ENCODE measurements at places on chromosomes 4 and X.

- no peak for DNase-seq
Measured at GRCh38 chr4:55013431-55013955, 111.9 kb downstream of the KDR start.

DNA sequence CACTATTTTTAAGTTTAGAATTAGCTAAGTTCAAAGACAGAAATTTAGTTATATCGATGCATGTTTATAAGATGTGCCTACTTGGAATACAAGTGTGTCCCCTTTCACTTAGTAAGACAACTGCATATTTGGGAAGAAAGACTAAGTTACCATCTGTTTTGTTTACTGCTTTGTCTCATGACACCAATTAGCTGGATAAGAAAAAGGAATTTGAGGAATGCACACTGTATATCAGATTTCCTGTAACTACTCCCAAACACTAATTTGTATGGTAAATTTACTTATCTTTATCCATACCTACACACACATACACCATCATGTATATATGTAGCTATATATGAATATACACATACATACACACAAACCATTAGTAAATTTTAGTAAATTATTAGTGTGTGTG, 1442.8 kb upstream of the IGFBP7 start:
- DNase-seq: no peak

DNA sequence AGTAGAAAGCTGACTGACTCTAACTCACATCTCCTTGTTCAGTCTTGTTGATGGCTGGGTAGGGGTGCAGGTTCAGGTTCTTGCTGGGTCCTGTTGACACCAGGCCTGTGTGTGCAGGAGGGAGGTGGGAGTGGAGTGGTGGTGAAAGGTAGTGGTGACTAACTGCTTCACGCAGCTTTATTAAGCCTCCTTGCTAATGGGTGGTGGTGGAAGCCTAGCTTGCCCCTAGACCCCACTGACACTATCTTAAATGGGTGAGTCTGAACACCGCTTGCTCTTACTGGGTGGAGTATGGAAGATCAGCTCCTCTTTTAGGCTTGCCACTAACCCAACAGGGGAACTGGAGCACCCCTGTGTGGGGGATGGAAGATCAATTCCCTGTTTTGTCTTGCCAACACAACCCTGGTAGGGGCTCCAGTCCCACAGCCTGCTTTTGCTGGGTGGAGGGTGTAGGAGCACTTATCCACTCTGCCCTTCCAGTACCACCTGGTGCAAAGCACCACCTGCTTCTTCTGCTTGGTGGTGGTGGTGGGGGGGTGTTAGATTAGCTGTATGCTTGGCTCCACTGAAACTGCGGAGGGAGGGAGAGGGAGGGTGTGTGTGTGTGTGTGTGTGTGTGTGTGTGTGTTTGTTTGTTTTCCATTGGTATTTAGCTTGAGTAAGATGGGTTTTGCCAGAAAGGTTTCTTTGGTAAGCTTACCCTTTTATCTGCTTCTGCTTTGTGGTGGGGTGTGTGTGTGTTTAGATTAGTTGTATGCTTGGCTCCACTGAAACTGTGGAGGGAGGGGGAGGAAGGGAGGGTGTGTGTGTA, 25.6 kb downstream of the KDM6A start:
- no peak for DNase-seq

- DNase-seq: no peak
Measured at GRCh38 chr4:62619971-62620370, 1419.8 kb downstream of the ADGRL3 start.

- DNase-seq: peak; percentile 30
Measured at GRCh38 chrX:22690116-22690515, 309.6 kb upstream of the DDX53 start.

- no peak for DNase-seq
Measured at GRCh38 chrX:31298916-31299315, 227.1 kb upstream of the FTHL17 start.

DNA sequence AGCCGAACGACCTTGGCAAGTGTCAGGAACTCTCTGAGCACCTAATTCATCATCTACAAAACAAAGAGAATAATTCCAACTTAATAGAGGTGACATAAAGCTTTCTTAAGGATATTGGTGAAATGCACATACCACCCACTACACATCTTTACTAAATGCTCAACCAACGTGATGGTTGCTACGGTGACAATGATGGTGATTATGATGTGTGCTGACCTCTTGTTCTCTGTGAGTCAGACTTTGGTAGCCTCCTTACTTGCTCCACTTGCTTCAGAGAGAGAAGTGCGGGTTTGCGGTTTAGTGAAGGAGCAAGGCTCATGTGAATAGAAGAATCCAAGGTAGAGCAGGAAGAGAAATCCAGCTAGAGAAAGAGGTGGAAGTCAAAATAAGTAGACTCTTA, 52.8 kb upstream of the CLNK start:
- peak; percentile 52 for DNase-seq

DNA sequence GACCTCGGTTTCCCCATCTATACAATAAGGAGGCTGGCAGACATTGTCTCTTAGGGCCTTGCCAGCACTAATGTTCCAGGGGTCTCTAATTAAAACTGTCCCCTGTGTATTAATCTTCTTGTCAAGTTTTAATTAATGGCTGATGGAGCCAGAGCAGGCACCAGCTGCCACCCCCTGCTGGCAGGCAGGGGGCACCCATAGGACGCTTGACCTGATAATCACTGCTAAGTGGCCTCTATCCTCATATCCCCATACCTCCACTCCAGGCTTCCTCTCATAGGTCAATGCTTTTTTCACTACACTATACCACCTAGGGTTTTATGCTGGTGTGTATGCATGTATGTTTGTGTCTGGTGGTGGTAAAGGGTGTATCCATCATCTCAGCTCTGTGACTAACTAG, 89.4 kb downstream of the EFNB1 start:
- DNase-seq: no peak

DNA sequence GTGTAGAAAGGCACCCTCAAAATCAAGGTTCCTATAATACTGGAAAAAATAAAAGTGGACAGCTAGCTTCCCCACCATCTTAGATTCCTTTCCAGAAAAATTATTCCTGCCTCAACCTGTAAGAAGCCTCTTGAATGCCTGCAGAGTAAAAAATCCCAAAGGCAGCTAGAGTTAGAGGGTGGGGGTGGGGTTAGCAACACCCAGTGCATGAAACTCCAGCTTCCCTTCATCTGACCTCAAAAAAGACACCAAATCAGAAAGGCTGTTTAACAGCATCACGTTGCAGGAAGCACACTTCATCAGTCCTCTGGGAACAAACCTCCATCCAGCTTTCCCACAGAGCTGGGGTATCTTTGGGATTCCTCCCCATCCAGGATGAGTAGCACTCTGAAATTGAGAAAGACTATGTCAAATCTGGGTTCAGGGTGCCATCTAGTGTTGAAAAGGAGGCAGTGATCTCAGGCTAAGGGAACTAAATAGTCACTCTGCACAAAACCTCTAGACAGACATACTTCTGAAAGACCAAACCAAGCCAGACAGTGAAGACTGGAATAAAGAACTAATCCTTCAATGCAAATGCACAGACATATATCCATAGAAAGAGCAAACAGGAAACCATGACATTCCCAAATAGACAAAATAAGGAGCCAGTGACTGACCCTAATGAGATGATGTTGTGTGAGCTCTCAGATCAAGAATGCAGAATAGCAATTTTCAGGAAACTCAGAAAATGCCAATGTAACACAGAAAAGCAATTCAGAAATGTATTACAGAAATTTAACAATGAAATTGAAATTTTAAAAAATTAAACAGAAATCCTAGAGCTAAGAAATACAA, 97.9 kb downstream of the ARHGEF9 start:
- DNase-seq: peak; percentile 79

- DNase-seq: peak; percentile 18
Measured at GRCh38 chr4:146978641-146979040, 33.0 kb upstream of the TTC29 start.

GRCh38 chr4:168540086-168540485, 43.2 kb downstream of the PALLD start:
- DNase-seq: peak; percentile 89

- DNase-seq: peak; percentile 67
Measured at GRCh38 chr4:3044870-3045819, 29.2 kb downstream of the HTT-AS start.

GRCh38 chrX:44071070-44071645, 98.0 kb upstream of the NDP start:
- no peak for DNase-seq

- DNase-seq: no peak
Measured at GRCh38 chr4:163703251-163703650, 208.8 kb downstream of the TMA16 start.

GRCh38 chrX:78957049-78957767, 12.0 kb downstream of the P2RY10 start:
- no peak for DNase-seq

- DNase-seq: no peak
Measured at GRCh38 chrX:8847360-8847759, 46.2 kb upstream of the FAM9A start.

DNA sequence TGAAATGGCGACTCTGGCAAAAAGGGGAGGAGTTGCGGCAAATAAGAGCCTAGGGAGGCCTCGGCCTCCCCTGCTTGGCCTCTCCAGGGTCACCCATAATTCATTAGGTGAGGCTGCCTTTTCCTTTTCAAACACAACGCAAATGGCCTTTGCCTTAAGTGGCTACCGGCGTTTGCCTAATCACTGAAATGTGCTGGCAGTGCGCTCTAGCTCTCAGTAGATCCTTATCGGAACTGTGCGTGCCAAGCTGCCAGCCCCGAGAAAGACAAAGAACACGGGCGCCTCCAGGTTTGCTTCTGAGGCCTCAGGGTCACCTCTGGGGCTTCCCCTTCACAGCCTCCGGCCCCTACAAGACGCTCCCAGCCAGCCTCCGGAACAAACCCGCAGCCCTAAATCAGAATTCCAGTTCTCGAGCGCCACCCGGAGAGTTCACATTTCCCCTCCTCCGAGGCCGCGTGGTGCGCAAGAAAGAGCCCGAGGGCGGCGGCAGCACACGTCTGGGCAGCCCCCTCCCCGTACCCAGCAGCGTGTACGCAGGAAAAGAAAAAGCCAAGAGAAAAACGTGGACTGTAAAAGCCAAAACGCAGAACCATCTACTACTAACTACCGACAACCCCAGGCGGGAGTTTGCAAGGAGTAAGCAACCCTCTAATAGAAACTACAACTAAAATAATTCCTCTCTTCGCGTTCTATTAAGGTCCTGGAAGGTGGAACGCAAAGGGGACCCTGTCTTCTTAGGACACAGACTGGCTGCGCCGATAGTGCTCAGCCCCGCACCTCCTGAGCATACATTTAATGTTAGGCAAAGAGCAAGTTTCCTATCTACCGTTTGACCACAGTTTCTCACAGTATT, 76.5 kb upstream of the BCOR start:
- DNase-seq: peak; percentile 47

- DNase-seq: no peak
Measured at GRCh38 chr4:39763714-39764572, 66.0 kb downstream of the UBE2K start.

- peak; percentile 84 for DNase-seq
Measured at GRCh38 chr4:157115613-157116335, 39.8 kb downstream of the GLRB start.

DNA sequence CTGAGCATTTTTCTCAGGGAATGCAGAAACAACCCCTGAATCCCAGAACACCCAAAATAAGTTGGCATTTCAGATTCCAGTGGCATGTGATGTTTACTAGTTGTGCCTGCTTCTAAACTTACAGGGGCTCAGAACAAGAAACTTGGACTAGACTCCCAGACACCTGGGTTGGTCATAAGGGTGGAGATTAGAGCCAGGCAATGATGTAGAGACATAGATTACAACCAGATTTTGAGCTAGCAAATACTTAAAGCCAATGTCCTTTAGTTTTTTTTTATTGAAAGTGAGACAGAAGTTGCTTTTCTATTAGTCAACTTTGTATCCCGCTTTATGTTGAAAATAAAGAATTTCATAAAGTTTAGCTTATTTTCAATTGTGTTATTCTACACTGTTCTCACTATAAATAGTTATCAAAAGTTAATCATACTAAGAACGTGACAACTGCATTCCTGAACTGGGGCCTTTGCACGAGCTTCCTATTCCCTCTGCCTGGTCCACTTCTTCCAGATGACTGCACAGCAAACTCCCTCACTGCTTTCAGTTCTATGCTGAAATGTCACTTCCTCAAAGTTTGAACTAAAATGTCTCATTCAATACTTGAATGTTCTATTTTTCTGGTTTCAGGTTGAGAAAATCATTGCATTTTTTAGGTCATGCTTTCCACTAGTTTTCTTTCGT, 224.7 kb upstream of the PPP1R2C start:
- no peak for DNase-seq

DNA sequence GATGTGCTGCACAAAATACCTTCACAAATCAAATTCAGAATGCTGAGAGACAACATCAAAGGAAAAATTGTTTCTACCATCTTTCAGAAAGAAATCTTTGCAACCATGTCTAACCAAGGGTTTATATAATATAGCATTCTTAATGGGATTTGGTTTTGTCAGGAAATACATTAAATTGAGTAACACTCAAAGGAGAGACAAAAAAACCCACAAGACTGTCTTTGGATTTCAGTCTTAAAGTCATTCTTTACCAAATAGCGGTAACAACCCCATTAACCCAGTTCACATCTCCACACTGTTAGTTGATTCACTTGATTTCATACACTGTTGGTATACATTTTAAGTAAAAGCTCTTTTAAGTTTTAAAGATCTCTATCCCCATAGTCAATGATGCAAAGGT, 145.7 kb upstream of the EDNRA start:
- no peak for DNase-seq

GRCh38 chr4:158181906-158182305, 9.1 kb upstream of the GASK1B start:
- no peak for DNase-seq

GRCh38 chrX:44432641-44433040, 89.2 kb upstream of the EFHC2 start:
- DNase-seq: peak; percentile 27

DNA sequence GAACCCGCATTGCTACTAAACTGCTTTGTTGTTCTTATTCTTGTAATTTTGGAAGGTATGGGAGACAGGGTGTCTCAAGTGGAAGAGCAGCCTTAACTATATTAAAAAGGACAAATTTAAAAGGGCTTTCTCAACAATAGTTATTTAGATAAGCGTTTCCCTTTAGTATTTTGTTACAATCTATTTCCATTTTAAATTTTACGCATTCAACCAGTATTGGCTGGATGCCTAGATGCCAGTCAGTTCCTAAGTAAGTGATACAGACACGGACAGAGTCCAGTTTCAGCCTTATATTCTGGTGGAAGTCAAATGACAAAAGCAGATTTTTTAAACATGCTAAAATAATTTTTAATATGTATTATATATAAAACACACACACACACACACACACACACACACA, 28.3 kb downstream of the FAT1 start:
- DNase-seq: no peak

GRCh38 chr4:87657525-87657924, 7.4 kb downstream of the DMP1 start:
- peak; percentile 56 for DNase-seq

- no peak for DNase-seq
Measured at GRCh38 chr4:21592970-21593670, 355.5 kb downstream of the KCNIP4 start.

- peak; percentile 68 for DNase-seq
Measured at GRCh38 chr4:1693131-1693896, 9.2 kb upstream of the FAM53A start.

All from fibroblast of skin of right biceps (primary cell).